ENCODE measurements at places on chromosomes 4 and X.

DNA sequence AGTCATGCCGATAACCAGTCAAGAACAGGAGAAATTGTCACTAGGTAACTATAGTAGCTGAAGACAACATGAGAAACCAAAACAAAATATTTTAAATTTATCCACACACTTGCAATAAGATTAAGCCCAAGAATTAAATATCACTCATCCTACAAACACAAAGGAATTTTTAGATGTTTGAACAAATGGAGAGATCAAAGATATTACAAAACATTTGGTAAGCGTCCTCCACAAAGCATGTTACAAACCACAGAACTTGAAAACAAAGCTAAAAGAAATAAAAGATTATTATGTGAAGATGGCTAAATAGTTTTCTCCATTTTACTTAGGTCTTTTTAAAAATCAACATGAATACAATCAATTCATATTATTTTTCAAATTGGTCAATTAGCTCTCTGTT is 631.9 kb upstream of the INTU start:
- DNase-seq: no peak

DNA sequence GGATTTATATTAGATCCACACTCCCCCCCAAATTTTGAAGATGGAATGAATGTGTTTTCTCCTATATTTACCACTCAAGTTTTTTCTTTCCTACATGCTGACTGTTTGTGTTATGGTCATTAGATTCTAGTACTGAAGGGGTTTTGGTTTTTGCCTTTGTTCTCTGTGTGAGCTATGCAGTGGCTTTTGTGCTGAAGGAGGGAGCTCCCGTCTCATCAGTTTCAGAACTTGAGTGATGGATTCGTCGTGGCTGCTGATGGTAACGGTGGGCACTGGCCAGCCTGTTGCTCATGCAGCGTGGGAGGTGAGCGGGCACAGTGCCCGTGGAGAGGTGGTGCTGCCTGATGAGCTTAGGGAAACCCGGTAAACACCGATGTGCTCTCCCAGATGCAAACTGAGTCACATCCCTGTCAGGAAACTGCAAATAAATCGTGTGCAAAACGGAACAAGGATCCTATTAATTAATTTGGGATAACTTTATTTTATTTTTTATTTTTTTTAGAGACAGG is 101.5 kb downstream of the SORBS2 start:
- no peak for DNase-seq

- no peak for DNase-seq
Observed at GRCh38 chrX:115311139-115311538, 21.6 kb downstream of the LUZP4 start.

- DNase-seq: no peak
Observed at GRCh38 chr4:109298279-109299010, 4.0 kb downstream of the COL25A1 start.

- DNase-seq: no peak
Observed at GRCh38 chr4:128228845-128229795, 58.5 kb downstream of the PGRMC2 start.

- no peak for DNase-seq
Observed at GRCh38 chr4:38034986-38035882, 75.0 kb downstream of the PTTG2 start.

GRCh38 chrX:131752493-131753198 is 208.8 kb downstream of the OR13H1 start:
- no peak for DNase-seq

- DNase-seq: peak; percentile 75
Observed at GRCh38 chr4:1011022-1011665, at the start of gene FGFRL1. Gene FGFRL1, plus strand, starts transcription at chr4:1011626. Its CDS starts 860 bp downstream, at chr4:1012486.

DNA sequence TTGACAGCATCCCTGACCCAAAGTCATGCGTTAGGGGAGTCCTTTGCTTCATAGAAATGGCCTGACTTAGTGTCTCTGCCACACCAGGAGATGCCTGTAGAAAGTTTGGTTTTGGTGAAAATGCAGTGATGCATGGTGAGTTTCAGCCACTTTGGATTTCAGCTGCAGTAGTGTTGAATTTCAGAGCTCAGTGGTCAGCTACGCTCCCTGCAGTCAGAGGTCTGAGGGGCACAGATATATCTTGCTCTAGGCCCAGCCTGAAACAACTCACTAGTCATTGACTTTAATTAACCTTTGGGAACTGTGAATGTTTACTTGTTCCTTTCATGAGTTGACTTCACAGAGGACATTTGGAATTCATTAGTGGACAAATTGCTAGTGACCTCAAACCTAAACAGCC is 17.5 kb downstream of the RBMX2 start:
- DNase-seq: no peak

GRCh38 chrX:30304866-30305265 is 4.3 kb downstream of the NR0B1 start:
- DNase-seq: no peak

DNA sequence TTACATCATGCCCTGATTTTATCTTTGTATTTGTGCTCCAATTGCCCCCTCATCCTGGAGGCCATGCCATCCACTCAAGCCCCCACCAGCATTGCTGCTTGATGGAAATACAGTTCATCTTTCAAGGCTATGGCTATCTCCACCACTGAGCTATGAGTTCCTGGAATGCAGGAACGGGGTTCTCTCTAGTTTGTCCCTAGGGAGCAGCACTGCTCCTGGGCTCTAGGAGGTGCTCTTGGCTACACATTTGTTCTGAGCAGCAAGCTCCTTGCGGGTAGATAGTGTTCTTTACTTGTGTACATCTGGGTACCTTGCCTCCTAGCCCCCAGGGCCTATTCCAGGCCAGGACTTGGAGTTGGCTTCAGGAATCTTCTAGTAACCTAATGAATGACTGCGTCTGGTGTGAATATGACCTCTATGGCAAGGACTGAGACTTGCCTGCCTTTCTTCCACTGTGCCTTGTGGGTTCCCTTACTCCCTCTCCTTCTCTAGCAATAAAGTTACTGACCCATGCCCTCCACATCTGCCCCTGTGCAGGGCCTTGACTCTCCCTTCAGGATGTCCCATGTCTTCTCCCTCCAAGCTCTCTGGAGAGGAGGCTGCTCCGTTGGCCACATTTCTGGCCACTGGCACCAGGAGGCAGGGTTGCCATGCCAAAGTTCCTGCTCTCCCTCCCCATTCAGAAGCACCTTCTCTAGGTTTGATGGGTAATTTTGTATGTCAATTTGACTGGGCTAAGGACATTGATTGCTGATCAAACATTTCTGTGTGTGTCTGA is 7.6 kb downstream of the CITED1 start:
- no peak for DNase-seq

- DNase-seq: no peak
Observed at GRCh38 chr4:145034727-145035211, 63.2 kb downstream of the ANAPC10 start.

DNA sequence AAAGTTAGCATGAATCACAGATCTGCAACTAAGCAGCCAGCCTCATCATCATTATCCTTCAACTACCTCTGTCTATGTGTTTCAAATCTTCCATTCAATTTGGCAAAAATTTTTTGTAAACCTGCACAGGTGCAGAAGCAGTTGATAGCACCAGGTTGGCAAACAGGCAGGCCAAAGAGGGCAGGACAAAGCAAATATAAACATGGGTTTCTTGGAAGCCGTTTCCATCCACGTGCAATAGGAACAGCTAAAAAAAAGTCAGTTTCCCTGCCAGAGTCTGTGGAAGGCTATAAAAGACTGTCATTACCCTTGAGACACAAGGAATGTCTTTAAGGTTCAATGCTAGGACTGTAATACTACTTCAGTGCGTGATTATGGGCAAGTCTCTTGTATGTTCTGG is 253.2 kb downstream of the PDHA2 start:
- DNase-seq: no peak

- DNase-seq: no peak
Observed at GRCh38 chr4:181030961-181031360, 1212.2 kb upstream of the TENM3 start.

- no peak for DNase-seq
Observed at GRCh38 chr4:168218645-168219044, 99.9 kb downstream of the DDX60 start.

DNA sequence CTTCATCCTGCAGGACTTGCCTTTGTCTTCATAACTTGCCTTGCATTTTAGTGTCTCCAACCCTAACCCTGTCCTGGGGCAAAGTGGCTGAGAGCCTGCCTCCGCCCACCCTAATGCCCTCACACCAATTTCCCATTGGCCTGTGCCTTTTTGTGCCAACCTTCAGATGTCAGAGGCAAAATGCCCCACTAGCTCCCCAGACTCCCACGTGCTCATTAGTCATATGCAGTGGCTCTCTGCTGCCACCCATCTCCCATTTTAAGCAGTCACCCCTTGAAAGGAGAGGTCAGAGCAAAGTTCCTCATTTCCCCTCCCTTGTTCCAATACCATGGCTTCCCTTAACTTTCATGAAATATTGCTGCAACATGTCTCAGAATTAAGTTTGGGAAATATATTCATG is 74.8 kb upstream of the PASD1 start:
- DNase-seq: no peak

DNA sequence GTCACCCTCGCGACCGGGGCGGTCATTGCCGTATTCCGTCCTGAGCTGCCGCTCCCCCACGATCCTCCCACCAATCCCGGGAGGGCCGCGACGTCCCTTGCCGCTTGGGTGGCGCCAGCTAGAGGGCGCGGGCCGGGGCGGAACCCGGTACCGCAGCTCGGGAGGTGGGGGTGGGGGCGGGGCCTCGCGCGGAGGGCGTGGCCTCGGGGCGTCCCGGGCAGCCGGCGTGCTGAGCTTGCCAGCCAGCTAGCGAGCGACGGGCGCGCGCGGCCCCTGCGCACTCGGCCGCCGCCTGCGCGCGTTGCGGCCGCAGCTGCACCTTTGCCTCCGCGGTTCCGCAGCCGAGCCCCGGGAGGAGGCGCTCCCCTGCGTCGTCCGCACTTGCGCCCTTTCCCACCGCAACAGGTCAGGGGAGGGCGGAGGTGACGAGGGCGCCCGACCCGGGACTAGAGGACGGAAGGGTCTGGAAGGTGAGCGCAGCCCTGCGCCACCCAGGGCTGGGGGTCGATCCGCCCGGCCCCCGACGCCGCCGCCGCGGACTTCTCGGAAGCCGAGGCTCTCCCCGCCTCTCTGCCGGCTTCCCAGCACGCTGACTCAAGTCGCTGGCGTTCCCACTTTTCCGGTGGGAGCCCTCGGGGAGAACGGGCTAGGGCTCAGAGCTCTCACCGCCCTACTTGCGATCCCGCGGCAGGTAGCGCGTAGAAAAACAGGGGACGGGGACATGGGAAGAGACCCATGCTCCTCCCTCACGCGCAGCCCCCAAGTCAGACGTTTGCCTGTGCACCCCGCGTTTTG is at the start of gene AFF1:
Gene AFF1, plus strand, starts transcription at position 241 of the 795 bp plus-strand sequence. CDS start 13,523 bp downstream, outside the sequence.
- peak; percentile 82 for DNase-seq

DNA sequence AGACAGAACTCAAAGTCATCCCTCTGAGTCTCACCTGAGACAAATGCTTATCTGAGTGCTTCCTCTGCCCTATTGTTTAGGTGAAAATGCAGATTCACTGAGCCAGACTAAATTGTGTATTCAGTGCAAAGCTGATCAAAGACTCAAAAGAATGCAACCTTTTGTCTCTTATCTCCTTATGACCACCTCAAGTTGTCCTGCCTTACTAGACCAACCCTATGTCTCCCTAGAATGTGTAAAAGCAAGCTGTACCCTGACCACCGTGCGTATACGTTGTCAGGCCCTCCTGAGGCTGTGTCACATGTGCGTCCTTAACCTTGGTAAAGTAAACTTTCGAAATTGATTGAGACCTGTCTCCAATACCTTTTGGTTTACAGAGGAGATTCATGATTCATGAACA is 63.6 kb upstream of the SH3RF1 start:
- DNase-seq: no peak

DNA sequence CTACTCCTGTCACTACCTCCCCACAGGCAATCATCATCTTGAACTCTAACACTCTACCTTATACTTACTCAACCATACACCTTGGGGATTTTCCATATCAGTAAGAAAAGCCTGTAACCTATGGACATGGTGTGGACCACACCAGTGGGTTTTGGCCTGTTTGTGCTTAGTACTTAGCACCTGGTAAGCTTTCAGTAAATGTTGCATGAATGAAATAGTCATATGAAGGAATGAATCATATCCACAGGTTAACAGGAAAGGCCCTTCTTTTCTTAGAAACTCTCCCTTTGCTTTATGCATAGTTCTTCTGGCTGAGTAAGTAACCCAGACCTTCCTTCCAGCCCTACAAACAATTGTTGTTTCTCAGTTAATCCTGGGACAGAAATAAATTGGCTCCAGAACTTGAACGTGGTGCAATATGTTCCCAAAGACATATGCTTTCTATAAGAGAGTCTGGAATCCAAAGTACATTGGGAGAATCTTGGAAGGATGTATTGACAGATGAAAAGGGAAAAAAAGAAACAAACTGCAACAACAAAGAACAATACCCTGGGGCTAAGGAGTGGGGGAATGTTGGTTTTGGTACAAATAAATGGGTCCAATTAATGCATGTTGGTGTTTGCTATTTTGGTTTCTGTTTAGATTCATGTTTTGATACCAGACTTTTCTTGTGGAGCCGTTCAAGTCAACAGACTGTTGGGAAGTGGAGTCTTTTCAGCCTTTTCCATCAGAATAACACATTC is 27.8 kb downstream of the RASL11B start:
- DNase-seq: no peak

- no peak for DNase-seq
Observed at GRCh38 chr4:165393051-165393450, 14.2 kb downstream of the CPE start.

All from glutamatergic neuron (in vitro differentiated cells).